Activated CD8-positive, alpha-beta memory T cell treated with anti-CD3 and anti-CD28 coated beads for 1 hour (primary cell): ENCODE measurements at places on chromosomes 3 and 15.

DNA sequence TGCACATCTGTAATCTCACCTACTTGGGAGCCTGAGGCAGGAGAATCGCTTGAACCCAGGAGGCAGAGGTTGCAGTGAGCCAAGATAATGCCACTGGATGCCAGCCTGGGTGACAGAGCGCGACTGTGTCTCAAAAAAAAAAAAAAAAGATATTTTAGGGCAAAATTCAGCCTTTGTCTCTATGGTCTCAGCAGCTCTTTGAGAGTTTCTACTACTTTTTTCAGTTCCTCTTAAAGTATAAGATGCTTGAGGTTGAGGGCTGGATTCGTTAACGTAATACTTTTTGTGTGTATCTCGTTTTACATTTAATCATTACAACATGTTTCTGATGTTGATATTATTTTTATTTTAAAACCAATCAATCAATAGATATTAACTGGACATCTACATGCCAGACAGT, 381.2 kb upstream of the TBL1XR1 start:
- no peak for DNase-seq

DNA sequence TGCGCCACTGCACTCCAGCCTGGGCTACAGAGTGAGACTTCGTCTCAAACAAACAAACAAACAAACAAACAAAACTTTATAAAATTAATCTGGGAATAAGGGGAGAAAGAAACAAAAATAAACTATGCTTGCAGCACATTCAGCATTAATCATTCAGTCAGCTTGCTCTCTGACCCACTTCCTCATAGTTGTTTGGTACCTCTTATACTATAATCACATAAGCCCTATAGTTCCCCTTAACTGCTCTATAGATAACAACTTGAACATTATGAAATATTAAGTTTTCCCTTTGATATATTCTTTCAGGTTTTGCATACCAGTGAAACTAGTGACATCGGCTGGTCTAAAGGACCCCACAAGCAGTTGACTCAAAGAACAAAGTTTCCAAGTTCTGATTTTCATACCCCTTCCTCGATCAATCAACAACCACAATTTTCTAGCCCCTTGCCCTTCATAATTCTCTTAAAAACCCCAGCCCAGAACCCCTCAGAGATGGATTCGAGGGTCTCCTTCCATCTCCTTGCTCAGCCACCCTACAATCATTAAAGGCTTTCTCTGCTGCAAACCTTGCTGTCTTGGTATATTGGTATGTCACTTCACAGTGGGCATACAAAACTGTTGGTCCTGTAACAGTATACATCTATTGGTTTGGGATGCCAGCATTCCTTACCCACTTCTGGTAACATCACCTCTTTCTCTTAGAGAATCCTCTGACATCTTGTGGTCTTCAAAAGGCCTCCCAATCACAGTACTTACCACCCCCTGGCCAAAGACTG, 26.4 kb downstream of the BCL2L10 start:
- no peak for DNase-seq

DNA sequence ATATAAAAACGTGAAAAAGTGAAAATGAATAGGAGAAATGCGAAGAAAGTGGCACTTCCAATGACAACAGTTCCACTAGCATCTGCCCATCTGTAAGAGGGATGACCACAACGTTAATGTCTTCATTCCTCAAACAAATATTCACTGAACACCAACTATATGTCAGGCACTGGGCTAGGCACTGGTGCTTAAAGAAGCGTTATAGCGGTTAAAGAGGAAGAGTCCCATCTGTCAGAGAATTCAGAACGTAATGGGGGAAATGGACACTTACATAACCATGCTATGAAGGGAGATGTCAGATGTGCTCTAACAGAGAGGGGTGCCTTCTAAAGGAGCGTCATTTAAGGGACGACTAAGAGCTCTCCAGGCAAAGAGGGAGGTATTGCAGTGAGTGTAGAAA, 8.2 kb downstream of the RUBCN start:
- DNase-seq: no peak

GRCh38 chr3:143595456-143596077, 252.7 kb downstream of the SLC9A9 start:
- DNase-seq: no peak

DNA sequence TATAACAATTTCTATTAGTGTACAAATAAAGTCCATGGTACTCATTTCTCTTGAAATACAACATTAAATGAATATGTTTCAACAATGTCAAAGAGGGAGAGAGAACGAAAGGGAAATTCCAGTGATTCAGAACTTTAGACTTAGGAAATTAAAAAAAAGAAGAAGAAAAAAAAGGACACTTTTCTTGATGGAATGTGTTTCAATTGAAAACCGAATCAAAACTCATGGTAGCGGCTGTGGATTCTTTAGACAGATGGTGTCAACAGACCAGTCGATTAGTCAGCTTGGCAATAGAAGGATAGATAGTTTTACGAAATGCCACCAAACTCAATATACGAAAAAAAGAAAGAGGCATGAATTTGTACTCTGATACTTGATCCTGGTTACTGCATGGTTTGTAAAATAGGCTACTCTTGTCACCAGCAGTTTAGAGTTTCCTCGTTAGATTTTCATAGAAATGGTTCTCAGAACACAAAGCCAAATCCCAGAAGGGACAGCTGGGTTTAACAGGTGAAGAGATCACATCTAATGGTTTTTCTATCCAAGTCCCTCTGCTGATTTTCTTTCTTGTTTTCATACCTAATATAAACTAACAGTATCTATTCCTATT, 793.5 kb downstream of the ROBO1 start:
- no peak for DNase-seq

DNA sequence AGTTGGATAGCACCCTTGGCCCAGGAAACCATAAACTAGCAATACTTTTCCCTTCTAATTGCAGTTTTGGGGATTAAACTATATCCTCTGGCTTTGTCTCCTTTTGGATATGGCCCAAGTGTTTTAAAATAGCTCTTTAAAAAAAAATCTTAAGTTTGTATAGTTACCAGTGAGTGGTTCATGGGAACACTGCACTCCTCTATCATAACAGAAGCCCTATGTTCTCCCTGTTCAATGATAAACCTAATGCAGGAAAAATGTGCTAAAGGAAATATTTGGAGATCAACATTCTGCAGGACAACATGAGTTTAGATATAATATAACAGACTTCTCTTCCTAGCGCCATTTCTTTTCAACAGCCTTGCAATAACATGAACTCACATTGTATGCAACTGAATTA, 13.1 kb downstream of the MRPL47 start:
- no peak for DNase-seq

DNA sequence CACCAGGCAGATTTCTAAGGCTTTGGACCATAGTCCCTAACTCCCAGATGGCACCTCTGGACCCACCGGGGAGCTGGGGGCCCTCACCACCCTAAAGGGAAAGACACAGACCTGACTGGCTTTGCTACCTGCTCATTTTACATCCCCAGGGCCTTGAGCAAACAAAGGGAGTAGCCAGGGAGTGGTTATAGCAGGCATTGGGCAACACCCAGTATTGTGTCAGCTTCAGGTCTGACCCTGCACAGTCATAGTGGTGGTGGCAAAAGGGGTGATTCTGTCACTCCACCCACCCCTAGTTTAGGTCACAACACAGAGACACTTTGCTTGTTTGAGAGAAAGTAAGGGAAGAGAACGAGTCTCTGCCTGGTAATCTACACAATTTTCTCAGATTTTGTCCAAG, 352.5 kb downstream of the DIPK2A start:
- DNase-seq: no peak
